Activated CD4-positive, alpha-beta T cell treated with anti-CD3 and anti-CD28 coated beads, Interleukin-2, amount 50 U/mL, for 16 hours (primary cell): ENCODE measurements at places on chromosomes 6 and 20.

DNA sequence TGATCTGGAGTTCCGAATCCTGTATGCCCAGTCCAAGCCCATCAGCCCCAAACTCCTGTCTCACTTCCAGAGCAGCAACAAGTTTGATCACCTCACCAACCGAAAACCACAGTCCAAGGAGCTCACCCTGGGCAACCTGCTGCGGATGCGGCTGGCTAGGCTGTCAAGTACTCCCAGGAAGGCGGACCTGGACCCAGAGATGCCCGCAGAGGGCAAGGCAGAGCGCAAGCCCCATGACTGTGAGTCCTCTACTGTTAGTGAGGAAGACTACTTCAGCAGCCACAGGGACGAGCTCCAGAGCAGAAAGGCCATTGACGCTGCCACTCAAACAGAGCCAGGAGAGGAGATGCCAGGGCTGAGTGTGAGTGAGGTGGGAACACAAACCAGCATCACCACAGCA lies 10.5 kb upstream of the DHX35 start:
- DNase-seq: no peak

DNA sequence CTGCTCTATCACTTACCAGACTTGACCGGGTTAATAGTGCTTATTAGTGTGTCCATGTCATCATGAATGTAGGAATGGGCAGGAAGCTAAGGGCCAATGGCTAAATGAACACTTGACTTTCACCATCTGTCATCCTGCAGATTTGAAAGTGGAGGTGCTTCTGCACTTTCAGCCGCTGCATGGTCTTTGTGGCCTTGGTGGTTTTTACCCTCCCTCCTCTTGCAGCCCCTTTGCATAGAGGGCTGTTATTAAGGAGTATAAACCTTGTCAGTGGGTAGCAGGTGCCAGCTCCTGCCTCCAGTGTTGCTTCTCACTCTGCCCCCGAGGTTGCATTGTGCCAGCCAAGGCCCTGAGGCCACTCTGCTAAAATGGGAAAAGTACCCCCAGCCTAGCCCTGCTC lies 122.2 kb upstream of the TNFAIP3 start:
- DNase-seq: no peak

DNA sequence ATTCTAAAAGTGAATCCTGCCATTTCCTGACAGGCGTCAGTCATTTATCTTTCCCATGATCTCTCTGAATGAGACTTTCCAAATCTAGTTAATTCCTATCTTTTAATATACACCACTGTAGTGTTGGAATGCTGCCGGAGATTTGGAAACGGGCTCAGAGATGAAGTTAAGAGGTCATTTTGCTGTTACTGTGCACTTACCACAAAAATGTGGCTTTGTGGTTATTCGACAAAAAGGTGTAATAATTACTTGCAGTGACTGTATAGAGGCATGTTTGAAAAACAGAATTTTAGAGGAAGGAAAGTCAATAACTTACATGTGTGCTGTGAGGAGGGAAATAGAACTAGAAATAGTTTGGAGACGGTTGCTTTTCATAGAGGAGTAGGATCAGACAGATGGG lies 460.2 kb upstream of the BTBD3 start:
- no peak for DNase-seq

DNA sequence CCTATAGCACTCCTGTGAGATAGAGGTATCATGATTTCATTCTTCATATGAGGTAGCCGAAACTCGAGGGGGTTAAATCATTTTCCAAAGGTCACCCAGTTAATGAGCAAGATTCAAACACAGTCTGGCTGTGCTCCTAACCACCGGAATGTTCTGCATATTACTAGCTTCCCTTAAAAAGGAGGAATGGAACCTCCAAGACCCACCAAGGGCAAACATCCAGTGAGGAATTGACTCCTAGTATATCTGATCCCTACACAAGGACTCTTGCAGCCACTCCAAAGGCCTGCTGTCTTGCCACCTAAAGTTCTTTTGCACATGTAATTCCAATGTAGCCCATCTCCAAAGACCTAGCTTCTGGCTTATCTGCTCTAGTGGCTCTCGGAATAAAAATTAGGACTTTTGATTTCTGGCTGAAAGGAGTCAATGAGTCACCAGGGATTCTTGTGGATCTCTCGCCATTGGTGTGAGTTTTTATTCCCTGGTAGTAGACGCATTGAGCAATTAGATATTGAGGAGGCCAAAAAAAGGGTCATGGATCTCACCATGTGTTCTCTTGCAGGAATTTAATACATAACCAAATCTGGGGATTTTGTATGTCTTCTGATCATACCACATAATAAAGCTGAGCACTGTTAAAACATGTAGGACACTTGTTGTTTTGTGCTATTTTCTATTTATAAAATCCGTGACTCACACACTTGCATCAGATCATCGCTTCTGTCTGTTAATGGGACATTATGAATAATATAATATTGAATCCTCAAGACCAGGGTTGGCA lies 9.1 kb downstream of the BCAS1 start:
- DNase-seq: no peak

DNA sequence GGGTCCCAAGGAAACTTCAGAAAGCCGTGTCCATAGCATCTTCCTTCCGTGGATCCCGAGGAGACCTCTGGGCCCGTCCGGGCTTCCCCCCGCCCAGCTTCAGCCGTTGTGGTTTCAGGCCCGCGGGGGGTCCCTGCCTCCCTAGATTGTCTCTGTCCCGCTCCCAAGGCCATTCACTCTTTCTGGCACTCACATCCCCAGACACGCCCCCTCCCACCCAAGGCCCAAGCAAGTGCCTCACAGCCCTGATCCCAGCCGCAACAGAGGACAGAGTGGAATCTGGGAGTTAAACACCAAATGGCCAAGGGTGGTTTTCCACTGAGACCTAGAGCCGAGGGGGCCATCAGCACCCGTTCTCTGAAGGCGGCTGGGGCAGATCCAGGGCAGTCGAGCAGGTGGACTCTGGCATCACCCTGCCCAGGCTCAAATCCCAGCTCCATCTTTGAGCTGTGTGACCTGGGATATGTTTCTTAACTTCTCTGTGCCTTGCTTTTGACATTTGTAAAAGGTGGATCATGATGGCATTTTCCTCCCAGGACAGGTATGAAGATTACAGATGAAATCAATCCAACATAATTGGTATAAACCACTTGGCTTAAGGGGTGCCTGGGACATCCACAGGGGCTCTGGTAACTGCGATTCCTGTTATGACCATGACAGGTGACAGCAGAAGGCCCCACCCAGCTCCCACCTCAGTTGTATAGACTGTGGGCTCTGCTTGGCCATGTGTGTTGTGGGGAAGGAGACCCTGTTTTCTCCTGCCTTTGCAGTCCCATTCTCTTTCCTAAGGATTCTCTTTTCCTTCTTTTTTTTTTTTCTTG lies 48.1 kb downstream of the CTCFL start:
- no peak for DNase-seq

DNA sequence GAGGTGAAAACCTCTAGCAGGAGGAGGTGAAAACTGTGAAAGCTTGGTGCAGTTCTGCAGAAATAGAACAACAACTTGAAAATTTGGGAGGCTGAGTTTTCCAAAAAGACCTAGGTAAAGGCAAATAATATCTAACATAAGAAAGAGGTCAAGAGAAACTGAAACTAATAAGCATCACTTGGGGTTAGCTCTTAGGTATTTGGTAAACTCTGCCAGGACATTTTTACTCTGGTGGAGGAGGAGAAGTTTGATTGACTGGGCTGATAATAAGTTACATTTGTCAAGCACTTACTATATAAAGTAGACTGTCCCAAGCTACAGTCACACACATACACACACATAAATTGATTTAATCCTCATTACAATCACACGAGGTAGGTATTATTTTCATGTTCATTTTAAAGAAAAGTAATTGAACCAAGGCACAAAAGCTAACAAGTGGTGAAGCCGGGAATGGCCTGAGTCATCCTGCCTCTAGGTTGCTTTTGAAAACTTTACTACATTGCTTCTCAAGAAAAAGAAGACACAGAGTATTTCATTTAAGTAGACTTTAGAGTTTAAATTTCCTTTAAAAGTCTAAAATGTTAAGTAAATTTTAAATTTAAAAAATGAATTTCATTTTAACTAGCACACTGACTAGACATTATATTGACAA lies 275.5 kb downstream of the PTPRK start:
- DNase-seq: no peak

DNA sequence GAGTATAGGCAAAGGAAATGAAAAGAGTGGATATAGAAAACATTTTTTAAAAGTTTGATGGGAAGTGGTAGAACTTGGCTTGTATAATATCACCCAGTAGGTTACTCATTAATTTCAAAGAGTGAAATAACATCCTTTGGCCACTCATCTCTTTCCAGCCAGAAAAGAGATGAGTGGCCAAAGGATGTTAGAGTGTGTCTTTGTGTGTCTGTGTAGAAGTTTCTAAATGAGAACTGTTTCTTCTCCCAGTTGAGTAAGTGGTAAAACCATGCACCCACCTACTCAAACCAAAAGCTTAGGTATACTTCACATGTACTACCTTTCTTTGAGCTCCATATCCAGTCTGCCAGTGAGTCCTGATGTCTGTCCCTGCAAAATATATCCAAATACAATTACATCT lies 47.7 kb upstream of the TMEM244 start:
- DNase-seq: peak; percentile 64

- DNase-seq: peak; percentile 62
These were observed 84.9 kb downstream of the TIAM2 start for GRCh38 chr6:155079985-155080452.

GRCh38 chr20:60653111-60653845 lies 598.8 kb upstream of the CDH4 start:
- DNase-seq: no peak

DNA sequence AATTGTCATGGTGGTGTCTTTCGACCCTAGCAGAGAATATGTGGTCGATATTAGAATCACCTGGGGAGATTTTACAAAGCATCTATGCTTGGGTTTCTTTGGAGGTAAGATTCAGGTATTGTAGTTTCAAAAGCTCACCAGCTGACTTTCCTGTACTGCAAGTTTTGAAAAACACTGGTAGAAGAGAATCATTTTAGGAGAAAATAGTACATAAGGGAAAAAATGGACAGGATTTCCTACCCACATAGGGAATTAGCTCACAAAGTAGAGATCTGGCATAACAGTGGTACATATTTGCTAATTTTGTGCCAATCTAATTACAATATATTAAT lies 27.4 kb upstream of the ABT1 start:
- DNase-seq: no peak

DNA sequence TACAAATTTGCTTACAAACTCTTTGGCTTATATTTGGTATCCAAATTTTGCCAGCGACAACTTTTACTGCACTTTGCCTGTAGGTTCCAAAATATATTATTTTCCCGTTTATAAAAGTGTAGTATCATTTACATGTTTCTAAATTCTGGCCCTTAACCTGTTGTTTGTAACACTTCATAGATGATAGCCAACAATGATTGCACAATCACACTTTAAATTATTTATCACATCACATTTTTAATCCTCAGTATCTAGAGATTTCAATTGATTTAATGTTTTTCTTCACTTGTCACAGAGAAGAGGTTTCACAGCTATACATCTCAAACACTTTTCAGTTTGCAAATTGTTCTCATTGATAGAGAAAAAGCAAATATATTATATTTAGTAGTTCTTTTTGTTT lies 1151.2 kb upstream of the EYS start:
- no peak for DNase-seq

DNA sequence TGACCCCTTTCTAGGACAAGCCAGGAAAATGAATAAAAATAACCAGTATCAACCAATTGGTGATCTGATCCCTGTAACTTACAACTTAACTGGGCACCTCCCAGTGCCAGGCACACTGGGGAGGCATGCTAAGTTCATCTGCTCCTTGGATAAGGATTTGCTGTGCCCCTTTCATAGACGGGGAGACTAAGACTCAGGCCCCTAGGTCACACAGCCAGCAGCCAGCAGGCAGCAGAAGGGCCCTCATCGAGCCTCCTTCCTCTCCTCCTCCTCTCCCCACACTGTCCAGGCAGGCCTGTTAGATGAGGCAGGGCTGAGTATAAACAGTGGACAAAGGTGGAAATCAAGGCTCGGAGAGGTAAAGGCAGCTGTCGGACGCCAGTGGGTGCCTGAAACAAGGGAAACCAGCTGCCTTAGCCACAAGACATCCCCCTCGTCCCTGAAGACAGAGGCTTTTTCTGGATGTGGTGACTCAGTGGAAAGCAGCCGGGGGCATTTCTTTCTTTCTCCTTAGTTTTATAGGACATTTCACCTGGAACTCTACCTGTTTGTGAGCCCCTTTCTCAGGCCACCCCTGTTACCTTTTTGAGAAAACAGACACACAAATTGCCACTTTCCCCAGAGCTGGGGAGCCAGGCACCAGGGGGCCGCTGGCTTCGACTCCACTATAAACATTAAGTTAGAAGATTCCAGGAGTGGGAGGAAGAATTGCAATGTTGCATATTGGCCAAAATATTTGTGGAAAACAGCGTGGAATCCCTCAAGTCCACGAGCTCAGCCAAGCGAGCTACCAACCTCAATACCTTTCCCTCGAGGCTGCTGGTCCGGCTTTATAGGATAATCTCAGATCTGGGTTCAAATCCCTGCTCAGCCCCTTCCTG lies 166.0 kb downstream of the PREX1 start:
- no peak for DNase-seq

DNA sequence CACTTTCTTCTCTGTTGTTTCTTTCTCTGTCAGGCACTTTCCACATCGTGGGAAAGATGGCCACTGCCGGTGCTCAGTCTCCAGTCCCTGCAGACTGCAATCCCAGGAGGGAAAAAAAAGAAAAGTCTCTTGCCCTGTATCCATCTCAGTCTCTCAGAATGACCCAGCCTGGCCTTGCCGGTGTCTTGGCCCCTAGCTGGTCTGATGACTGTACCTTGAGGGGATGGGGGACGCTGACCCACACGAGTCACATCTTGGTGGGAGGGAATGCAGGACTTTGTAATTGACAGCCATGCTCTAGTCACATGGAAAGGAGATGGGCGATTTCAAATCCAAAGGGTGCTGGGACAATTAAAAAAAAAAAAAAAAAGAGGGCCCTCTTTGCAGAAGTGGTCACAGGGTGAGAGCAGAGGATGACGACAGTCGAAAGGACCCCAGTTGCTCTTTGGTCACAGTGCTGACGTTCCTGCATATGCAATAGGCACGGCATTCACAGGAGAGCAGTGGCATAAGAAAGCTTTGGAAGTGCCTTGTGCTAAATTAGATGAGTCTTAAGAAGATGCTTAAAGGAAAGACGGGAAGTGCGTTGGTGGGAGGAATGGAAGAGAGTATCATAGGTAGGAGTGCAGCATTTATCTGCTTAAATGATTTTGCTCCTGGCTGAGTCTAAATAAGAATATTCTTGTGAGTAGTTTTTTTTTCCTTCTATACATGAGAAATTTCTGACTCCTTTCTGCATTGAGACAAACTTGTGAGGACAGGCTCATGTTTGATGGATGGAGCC lies 63.9 kb upstream of the AKAP12 start:
- DNase-seq: no peak

DNA sequence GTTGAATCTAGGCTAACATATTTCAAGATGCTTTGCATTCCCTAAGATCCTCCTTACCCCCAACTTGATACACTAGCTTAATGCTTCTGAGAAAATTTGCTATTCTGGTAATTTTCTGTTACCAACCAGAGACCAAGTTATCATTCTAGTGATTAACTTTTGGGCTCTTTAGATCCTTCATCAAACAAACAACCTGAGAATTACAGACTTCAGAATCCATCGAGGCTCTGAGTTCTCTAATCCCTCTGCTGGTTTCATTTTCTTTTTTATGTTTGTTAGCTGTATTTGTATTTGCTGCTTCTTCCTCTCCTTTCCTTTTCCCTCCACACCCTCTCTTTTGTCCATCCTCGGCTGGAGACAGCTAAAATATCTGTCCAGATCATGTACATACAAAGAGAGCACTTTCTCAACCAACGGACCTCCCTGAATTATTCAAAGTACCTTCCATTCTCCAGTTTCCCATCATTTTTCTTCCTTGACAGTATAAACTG lies 98.7 kb upstream of the RIPOR2 start:
- DNase-seq: peak; percentile 36
